ENCODE measurements at places on chromosomes 2 and 18.

- no peak for DNase-seq
Measured at GRCh38 chr2:101205521-101206479, 46.9 kb upstream of the CNOT11 start.

DNA sequence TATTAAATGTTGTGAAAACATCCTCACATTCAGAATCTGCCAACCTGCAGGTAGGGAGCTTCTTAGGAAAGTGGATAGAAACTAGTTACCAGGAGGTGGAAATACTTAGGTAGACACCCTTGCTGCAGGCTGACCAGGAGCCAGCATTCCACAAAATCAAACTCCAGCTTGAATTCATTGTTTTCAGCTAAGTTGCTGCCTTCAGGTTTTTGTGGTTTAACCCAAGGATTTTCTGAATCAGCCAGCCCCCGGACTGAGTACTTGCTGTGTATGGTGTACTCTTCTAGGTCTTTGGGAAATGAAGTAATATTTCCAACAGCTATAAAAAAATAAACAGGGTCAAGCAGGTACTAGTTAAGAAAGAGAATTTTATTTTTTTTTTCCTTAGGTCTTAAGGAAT is 192.1 kb upstream of the CHST9 start:
- no peak for DNase-seq

- no peak for DNase-seq
Measured at GRCh38 chr2:241770185-241770935, 6.3 kb upstream of the GAL3ST2 start.

DNA sequence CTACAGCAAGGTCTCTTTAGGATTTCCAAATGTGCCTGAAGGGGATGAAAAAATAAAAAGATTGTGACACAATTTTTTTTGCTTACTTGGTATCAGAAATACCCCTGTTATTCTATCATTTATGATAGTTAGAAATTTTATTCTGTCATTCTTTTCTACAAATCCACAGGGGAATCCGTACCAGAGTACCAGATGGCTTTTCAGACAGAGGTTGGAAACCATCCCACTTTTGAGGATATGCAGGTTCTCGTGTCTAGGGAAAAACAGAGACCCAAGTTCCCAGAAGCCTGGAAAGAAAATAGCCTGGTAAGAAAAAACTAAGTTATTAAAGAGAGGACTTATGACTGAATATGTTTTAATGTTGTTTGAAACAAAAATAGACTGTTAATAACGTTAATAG is 92.6 kb upstream of the FAM117B start:
- DNase-seq, result no peak

- no peak for DNase-seq
Measured at GRCh38 chr2:122703676-122704075, 948.2 kb downstream of the TSN start.

DNA sequence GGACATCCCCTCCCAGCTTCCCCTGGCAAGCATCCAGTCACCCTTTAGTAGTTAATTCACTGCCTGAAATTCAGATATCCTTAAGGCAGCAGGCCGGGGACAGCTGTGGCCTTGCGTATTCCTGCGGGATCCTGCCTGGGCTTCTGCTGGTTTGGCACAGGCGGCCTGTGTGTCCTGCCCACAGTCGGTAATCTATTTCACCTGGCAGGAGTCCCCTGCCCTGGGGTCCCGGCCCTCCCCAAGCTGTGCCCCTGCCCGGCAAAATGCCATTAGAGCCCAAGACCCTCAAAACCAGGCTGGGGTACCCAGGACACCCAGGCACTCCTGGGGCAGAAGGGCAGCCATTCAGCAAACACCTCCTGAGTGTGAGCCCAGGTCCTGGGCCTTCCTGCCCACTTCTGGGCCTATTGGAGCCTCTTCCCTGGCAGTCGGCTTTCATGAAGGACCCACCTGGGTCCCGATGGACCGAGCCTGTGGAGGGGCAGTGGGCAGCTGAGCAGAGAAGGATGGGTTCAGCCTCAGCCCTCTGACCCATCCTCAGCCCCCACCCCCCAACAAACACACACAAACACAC is 11.6 kb downstream of the CROCC2 start:
- no peak for DNase-seq

DNA sequence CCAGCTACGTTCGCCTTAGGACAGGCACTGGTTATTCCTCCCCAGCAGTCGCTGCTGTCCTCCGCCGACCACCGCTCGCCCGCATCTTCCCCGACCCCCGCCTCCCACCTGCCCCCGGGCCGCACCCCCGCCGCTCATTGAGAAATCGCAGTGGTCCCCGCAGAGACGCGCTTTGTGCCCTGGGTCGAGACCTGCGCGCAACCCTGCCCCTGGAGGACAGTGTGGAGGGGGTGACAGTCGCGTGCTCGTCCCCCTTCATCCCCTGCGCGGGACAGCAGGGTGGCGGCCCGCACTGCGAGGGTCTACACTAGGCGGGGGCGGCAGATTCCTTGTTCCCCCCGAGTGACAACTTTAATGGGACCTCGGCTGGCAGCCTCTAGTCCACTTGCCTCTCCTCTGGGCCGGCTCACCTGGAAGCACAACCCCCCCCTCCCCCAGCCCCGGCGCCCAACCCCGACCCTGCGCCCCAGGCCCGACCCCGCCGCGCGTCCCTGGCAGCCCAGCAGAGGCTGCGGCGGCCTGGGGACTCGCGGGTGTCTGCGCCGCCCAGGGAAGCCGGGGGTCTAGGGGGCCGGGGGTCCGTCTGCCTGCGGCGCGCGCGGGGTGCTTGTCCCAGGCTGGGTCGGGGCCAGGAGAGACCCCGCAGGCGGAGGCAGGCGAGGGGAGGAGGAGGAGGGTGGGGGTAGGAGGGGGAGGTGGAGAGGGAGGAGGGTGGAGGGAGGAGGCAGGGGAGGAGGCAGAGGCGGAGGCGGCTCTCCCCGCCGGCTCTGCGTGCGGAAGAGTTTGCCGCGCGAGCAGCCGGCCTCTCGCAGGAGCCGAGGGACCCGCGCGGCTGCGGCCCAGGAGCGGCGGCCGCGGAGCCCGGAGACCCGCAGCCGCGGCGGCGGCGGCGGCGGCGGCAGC is at the start of gene NPAS2:
Gene NPAS2, plus strand, starts transcription at position 770 of the 903 bp plus-strand sequence. CDS start 84,616 bp downstream, outside the sequence.
- peak; percentile 19 for DNase-seq

GRCh38 chr2:41954304-41955291 is 93.2 kb upstream of the PKDCC start:
- DNase-seq, result no peak

GRCh38 chr18:6722690-6723089 is 6.8 kb upstream of the ARHGAP28 start:
- DNase-seq, result no peak

- DNase-seq, result no peak
Measured at GRCh38 chr18:54671291-54671881, 80.3 kb downstream of the DYNAP start.

GRCh38 chr18:26714739-26715138 is 150.8 kb downstream of the AQP4 start:
- DNase-seq, result no peak

GRCh38 chr18:34901299-34901698 is 139.9 kb upstream of the MAPRE2 start:
- DNase-seq, result no peak

DNA sequence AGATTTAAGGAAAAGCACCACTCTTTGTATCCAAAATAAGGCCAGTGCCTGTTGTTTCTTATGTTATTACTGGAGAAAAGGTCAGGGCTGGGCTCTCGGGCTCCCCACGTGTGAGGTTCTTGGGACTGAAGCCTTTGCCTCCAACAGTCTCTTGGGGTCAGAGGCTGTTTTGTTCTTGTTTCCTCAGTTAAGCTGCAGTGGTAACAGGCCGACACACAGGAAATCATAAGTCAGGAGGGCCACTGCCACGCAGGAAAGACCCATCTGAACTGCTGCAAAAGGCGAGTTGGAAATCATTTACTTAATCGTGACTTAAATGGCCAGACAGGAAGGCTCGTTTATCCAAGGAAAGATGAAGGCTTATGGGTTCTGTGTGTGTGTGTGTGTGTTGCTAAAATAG is 30.3 kb upstream of the IL37 start:
- no peak for DNase-seq

DNA sequence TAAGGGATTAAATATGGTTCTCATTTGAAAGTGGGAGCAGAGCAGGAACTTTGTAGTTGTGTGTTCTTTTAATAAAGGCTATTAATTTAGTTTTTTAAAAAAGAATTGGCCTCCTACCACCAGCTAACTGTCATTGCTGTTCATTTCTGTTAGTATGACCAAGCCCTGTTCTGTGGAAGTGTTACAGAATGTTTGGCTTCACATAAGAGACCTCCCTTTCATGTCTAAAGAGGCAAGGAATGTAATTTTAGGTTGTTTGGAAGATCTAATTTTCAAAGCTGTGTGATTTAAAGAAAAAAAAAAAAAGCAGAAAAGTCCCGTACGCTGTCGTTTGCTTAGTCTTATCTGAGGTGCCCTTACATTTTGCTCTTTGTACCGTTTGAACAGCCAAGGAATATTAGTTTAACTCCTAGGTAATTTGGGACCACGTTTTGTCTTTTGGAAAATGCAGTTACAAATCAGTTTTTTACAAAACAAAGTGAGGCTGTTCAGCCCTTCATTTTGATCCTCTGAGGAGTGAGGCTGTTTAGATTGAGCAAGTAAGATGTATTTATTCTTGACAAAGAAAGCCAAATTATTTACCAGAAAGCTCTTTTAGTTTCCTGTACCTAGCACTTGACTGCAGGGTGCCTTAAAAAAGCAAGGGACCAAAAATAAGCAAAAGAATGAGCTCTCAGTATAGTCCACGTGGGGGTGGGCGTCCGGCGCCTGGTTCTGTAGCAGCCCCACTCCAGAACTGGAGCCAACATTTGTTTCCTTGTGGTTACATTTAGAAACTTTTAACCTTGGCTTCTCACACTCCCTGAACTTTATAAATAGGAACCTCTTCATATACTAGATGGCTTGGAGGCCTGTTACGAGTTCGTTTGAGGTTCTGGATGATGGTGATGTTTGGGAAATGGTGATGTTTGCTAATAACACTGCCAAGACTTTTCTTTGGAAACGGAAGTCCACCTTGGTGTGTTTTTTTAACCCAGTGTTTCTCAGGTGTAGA is 136.2 kb downstream of the FMNL2 start:
- DNase-seq, result no peak

- DNase-seq, result no peak
Measured at GRCh38 chr2:157592948-157593347, 35.7 kb downstream of the ACVR1C start.

- no peak for DNase-seq
Measured at GRCh38 chr18:45166341-45166835, 448.9 kb upstream of the SLC14A2 start.

- DNase-seq, result no peak
Measured at GRCh38 chr2:151851761-151852160, 23.5 kb upstream of the ARL5A start.

- DNase-seq, result no peak
Measured at GRCh38 chr2:39017334-39017733, 103.5 kb downstream of the SOS1 start.

- DNase-seq, result no peak
Measured at GRCh38 chr2:128306931-128307460, 11.7 kb downstream of the HS6ST1 start.

DNA sequence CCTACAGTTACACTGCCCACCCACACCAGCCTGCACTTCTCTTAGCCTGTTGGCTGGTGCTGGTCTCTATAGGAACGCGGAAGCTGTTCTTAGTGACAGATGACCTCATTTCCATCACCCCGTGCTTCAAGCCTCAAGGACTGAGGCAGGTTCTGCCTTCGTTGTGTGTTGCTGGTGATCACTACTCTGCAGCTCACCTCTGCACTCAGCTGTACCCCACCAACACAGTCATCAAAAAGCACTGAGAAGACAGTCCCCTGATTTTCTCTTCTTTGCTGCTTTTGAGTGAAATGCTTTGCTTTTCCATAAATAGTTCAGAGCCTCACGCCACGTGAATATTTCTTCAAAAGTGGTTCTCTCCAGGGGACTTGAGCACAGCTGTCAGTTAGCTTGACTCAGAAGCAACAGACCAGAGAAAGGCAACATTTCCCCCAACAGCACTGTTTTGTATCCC is 225.7 kb upstream of the CCDC150 start:
- DNase-seq, result no peak

DNA sequence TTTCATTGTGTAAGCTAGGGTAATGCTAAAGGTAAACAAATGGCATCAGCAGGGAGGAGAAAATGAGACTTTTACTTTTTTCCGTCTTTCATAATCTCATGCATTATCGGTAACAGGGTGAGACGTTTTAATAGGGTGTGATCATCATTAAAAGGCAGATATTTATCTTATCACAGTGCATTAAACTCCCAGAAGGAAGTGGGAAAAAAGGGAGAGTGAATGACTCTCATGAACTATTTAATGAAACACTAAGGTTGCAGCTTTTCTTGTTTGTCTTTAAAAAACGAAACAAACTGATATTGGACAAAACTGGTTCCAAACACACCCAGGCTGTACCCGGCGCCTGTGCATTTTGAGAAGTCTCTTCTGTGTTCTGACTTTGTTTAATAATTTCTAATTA is 1936.8 kb upstream of the PIK3C3 start:
- DNase-seq, result no peak

- DNase-seq, result no peak
Measured at GRCh38 chr2:200809506-200810251, 2.0 kb upstream of the BZW1 start.

- no peak for DNase-seq
Measured at GRCh38 chr18:50428531-50429206, 53.8 kb downstream of the SKA1 start.
